ENCODE measurements at places on chromosomes 3 and 15.

- DNase-seq, result no peak
These were observed 498 bp upstream of the ARNT2 start for GRCh38 chr15:80403712-80404056.

DNA sequence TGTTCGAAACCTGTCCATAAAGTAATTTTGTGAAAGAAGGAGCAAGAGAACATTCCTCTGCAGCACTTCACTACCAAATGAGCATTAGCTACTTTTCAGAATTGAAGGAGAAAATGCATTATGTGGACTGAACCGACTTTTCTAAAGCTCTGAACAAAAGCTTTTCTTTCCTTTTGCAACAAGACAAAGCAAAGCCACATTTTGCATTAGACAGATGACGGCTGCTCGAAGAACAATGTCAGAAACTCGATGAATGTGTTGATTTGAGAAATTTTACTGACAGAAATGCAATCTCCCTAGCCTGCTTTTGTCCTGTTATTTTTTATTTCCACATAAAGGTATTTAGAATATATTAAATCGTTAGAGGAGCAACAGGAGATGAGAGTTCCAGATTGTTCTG is 44.4 kb downstream of the AGTR1 start:
- DNase-seq, result no peak

- no peak for DNase-seq
These were observed 229.0 kb downstream of the ADAMTS17 start for GRCh38 chr15:100112636-100113305.

- no peak for DNase-seq
These were observed 173.7 kb downstream of the CDIN1 start for GRCh38 chr15:36753173-36753572.

GRCh38 chr3:134609821-134610431 is 40.9 kb downstream of the KY start:
- no peak for DNase-seq

DNA sequence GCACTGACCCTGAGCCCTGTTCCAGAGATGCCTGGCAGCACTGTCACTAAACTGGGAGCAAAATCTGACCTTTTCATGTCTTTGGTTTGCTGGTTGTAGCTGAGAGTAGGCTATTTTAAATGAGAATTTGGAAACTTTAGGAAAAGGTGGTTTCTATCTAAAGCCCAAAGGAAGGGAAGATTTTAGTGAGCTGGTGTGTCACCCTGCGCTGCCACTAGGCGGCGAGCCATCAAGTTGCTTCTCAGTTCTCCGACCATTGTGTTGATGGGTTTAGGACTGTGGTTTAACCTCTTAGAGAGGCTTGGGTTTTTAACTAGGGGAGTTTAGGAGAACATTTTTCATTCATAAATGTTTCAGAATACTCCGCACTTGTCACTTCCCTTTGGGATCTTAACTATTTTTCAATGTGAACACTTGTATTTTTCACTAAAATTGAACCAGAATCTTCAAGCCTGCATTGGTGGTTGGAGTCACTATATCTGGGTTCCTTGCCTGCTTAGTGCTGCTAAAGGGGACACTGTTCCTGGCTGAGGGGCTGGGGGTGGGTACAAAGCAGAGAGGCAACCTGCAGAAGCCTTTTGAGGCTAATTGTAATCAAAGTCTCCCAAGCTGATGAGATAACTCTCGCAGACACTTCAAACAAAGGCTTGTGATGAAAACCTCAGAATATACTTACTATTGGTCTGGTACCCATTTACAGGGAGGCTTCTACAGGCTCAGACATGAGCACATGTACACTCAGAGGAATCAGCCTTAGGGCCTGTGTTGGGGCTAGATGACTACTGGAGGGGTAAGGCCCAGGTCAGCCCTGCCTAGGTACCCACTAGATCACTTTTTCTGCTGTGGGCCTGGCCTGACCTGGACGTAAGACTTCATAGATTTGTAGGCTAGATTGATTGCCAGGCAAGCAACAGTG is 16.8 kb downstream of the EXOSC7 start:
- no peak for DNase-seq

DNA sequence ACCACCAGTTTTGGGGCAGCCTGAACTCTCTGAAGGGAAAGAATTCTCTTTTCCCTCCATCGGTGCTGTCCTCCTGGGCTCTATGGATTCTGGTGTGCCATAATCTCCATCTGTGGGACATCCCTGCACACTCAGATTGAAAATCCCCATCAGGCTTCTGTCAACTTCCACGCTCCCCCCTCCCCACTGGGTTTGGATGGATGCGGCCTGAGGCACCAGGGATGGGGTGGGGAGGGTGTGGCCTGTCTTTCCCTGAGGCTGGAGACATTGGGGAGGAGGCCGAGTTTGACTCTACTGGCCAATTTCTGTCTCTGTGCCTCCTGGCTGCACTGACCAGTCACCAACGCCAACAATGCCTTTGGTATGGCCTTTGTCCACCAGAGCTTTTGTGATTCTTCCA is 16.3 kb upstream of the FBLN2 start:
- no peak for DNase-seq

GRCh38 chr3:65963787-65964677 is 74.7 kb downstream of the MAGI1 start:
- peak; percentile 76 for DNase-seq

DNA sequence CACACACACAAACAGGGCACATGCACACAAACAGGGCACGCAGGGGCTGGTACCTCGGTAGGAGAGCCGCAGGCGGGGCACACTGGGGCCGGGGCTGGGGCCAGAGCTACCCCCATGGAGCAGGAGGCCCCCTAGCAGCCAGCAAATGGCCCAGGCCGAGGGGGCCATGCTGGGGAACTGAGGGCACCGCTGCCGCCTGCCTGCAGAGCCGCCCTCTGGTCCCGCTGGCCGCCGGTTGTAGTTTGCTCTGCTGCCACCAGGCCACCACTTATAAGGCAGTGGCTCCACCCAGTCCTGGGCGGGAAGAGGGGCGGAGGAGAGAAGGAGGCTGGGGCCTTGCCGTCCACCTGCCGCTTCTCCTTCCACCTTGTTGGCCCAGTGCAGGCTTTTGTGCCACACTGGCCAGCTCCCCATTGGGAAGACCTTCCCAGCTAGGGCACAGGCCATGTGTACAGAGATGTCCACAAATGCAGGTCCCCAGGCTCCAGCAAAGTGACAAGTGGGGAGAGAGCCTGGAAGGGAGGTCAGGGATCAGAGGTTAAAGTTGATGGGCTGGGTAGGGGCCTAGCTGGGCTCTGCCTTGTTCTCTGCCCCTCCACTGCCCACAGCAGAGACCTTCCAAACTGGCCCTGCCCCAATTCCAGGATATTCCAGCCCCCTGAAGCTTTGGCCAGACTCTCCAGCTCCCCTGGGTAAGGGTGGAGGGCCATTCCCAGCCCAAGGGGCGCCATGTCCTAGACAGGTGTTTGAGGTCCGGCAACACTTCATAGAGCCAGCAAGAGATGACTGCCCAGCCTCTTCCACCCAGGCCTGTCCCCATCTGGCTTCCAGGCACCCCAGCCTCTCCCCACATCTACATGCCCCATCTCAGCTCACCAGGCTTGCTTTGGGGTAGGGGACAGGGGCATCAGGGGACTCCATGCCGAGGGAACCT is at the start of gene SEMA3G:
TSS of gene SEMA3G (minus strand) at position 244 of the 934 bp plus-strand sequence. CDS start at position 168, 76 bp downstream.
- DNase-seq, result no peak

DNA sequence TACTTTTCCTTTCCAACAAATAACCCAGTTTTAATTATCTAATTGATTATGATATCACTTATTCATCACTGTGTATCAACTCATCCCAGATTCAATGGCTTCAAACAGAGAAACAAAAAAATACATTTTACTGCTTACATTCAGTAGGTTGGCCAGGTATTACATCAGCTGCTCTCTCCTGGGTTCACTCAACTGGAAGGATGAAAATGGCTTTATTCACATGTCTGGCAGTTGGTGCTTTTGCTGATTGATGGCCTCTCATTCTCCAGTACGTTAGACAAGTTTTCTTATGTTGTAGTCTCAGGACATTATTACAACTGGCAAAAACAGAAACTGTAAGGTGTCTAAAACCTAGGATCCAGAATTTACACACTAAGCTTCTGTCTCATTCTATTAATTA is 811.0 kb upstream of the ALCAM start:
- no peak for DNase-seq

- DNase-seq, result no peak
These were observed 5.9 kb upstream of the ZNF621 start for GRCh38 chr3:40518848-40519247.

DNA sequence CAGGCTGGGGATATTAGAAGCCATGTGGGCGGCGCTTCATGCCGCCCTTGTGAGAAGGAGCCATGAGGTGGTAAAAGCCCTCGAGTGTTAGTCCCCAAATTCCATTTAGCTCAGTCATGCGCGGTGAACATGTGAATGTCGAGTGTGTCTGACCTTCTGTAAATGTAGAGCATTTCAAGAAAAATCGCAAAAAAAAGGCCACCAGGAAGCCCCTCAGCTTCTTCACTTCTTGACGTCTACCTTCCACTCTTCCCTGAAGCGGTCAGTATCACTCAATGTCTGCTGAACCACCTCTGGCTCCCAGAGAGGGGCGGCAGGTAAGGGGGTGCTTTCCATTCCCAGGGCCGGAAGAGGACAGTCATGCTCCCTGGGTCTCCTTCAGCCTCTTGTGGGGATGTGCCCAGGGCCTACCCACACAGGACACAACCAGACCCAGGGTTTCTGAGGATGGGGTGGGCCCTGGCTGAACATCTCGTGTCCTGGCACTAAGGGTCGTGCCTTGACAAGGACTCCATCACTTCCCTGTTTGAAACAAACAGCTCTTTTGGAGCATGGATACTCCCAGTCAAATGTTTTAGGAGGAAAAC is 274.9 kb downstream of the FAM43A start:
- DNase-seq, result no peak

GRCh38 chr15:89423981-89424380 is 72.4 kb downstream of the RHCG start:
- no peak for DNase-seq

GRCh38 chr3:58419780-58420507 is 13.7 kb downstream of the PDHB start:
- no peak for DNase-seq

GRCh38 chr15:74809956-74810355 is 2.7 kb upstream of the LMAN1L start:
- DNase-seq, result no peak

- DNase-seq, result no peak
These were observed 65.9 kb downstream of the CHAC1 start for GRCh38 chr15:41019174-41019573.

DNA sequence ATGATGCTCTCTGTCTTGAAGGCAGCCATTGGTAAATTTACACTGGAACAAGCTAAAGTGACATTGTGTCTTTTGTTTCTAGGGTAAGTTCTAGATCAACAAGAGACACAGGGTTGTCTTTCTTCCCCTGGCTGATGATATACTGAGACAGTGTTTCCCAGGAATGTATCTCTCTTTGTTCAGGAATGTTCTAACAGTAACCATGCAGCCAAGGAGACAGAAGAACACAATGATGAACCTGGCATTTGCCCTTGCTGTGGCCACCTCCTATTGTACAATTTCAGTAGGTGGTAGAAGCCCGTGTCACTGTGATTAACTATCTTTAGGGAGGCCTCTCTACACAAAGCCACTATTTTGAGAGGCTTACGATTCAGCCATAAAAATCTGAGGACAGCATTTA is 130.7 kb downstream of the LRTM1 start:
- no peak for DNase-seq

- no peak for DNase-seq
These were observed 40.4 kb downstream of the CACNA1D start for GRCh38 chr3:53534676-53535400.

DNA sequence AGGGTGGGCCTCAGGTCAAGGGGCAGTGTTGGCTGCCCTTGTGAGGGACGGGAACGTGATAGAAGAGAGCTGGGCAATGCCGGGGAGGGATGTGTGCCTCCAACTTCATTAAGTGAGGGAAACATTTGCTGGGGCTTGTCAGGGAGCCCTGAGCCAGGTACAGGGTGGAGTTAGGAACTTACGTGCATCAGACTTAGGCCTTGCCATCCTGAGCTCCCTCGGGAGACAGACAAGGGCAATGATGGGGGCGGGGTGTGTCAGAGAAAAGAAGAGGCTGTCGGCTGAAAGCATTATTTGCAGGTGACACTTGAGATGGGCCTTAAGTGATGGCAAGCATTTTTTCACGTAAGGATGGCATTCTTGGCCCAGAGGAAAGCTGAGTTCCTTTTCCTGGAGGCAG is 1.6 kb downstream of the FAM131A start:
- DNase-seq, result no peak

GRCh38 chr3:113232342-113232741 is 21.0 kb downstream of the BOC start:
- no peak for DNase-seq

DNA sequence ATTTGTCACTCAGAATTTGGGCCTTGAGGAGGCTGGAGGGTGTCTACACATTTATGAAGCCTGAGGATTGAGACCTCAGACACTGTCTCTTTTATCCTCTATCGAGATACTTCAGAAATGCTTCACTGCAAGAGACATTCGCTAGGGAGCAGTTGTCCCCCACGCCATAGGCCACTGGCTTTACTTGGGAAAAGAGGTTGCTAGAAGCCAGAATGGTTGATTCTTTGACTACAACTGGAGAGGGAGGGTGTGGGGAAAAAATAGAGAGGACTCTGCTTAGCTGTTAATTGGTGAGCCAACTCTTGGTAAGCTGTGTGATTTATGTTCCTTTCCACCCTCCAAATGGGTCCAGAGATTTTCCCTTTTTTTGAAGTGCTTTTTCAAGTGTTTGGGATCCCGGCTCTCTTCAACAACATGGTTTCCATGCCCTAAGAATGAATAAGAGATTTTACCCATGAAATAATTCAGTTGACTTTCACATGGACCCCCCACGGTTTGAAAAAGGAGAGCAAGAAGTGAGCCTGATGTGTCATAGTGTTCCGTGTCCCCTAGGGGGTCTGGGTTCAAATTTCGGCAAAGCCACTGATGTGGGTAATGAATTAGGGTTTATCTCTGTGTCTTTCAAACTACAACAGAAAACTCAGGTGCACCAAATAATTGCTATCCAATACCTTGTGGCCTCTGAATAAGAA is 2.7 kb downstream of the BOC start:
- no peak for DNase-seq

GRCh38 chr3:97439373-97439772 is 325.2 kb upstream of the ARL6 start:
- DNase-seq, result no peak

DNA sequence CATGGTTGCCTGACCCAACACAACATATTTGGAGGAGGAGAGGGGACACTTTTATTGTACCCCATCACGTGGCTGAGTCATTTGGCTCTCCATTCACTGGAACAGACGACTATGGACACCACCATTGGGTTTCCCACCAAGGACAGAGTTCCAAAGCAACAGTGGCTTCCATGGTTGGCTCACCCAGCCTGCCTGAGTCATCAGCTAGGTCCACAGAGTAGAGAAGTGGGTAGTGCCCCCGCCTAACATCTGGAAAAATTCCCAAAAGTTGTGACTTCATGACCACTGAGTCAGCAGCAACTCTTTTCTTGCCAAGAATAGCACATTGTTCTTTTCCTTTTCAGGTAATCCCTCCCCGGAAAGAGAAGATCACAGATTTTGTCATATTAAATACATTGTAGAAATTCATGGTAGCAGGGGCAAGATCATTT is 3.0 kb upstream of the PPP1R2 start:
- peak; percentile 67 for DNase-seq

DNA sequence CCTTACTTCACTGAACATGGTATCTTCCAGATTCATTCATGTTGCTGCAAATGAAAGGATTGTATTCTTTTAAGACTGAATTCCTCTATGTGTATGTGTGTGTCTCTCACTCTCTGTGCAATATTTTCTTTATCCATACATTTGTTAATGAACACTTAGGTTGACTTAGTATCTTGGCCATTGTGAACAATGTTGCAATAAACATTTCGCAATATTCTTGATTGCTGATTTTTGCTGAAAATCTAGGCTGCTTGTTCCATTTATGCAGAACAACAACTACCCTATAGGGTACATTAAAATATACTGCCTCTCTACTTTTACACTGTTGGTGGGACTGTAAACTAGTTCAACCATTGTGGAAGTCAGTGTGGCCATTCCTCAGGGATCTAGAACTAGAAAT is 732.4 kb downstream of the CADM2 start:
- DNase-seq, result no peak
